Stimulated activated CD8-positive, alpha-beta memory T cell treated with anti-CD3 and anti-CD28 coated beads, Interleukin-7, amount 100 ng/mL, for 24 hours (primary cell): ENCODE measurements at places on chromosomes 2 and 18.

- no peak for DNase-seq
These were observed 210.5 kb downstream of the ERBB4 start for GRCh38 chr2:212328136-212328535.

DNA sequence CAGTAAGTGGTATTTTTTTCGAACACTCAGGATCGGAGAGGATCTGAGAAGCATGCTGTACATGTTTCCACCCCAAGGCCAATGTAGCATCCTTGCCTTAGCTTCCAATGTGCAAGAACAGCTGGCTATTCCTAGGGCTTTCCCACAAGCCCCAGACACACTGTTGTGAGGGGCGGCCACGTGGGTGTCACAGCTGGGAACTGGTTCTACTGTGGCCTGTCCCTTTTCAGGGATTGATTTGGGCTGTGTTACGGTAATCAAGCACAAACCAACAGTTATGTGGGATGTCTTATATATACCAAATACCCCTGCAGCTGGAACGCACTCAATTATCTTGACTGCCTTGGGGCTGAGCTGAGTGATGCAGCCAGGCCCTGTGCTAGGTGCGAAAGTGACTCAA is 116.3 kb upstream of the CXCR4 start:
- no peak for DNase-seq

DNA sequence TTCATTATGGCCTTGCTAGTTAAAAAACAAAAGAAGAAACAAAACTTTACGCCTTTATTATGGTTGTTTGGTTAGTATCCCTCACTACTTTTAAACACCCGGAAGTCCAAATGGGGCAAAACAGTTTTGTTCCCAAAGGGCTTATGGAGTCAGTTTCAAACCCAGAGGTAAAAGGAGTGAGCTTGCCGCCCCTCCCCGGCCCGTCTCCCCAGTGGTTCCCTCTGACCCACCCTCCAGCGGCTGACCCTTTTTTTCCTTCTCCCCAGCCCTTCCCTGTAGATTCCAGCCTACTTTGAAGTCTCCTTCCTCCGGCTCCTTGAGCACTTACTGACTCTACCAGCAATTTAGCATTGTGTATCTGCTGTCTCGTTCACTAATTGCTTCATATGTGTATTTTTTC is 209.2 kb downstream of the ICOS start:
- no peak for DNase-seq

DNA sequence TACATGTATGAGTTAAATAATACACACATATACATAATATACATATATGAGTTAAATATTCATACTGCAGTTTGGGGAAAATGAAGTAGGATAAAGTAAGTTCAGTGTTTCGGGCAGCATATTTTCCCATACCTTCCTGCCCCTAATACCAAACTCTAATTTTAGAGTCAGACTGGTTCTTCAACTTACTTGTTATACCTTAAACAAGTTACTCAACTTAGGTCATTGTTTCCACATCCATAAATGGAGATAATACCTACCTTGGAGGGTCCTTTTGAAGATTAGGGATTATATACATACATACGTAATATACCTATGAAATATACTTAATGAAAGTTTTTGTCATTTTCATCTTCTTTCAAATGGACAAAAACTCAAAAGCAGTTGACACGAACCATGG is 8.4 kb downstream of the MEMO1 start:
- no peak for DNase-seq

- DNase-seq = no peak
These were observed 302.3 kb upstream of the ID2 start for GRCh38 chr2:8379549-8379948.

- no peak for DNase-seq
These were observed 65.2 kb downstream of the C2orf76 start for GRCh38 chr2:119301413-119301812.
